ENCODE measurements at places on chromosomes 3 and 15.

DNA sequence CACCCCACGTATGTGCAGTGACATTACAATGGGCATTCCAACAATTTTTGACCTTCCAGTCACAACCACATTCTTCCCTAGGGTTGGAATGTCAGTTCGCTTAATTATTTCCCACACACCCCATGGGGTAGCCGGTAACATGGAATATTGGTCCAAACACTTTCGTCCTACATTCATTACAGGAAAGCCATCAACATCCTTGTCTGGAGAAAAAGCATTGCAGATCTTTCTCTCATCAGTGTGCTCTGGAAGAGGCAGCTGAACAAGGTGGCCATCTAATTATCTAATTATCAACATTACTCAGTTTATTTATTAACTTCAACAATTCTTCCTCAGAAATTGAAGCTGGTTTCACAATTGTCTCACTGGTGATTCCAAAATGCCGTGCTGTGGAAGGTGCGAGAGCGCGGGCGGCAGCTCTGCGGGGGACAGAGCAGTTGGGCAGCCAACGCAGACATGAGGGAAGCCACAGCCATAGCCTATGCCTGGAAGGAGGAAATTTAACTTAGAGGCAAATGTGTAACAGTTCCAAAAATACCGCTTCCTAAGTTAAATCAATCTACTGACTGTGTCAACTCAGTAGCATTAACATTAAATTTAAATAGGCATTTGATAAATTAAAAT lies 1158.9 kb upstream of the EPHA6 start:
- no peak for DNase-seq

GRCh38 chr15:95669146-95669922 lies 661.2 kb upstream of the NR2F2 start:
- DNase-seq, result no peak

DNA sequence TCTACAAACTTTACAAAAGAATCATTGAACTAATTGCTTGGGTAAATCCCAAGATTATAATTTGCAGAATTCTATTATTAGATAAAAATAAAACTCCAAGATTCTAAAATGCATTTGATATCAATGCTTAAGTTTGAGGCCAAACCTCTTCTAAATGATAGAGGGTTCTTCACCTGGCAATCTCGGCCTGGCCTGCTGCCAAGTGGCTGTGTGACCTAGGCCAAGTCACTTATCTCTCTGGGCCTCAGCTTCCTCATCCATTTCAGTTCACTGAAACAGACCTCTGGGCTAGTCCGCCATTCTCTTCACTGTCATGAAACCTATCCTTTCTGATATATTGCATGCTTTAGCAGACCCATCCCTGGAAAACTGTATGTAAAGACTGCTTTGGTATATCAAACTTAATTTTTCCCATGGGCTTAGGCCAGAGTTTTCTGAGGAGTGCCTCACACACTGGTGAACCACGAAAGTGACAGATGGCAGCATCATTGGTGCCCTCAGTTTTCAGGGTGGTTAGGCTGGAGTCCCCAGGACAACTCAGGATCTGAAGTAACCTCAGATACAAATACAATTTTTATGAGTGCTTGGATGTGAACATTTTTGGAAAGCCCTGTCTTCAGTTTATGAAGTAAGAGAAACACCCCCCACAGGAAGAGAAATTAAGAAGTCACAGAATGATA lies 21.8 kb downstream of the NUDT16 start:
- DNase-seq, result no peak

GRCh38 chr3:77059354-77059753 lies 19.5 kb downstream of the ROBO2 start:
- DNase-seq, result no peak

- no peak for DNase-seq
Observed at GRCh38 chr3:12969486-12969885, 103.7 kb downstream of the IQSEC1 start.

DNA sequence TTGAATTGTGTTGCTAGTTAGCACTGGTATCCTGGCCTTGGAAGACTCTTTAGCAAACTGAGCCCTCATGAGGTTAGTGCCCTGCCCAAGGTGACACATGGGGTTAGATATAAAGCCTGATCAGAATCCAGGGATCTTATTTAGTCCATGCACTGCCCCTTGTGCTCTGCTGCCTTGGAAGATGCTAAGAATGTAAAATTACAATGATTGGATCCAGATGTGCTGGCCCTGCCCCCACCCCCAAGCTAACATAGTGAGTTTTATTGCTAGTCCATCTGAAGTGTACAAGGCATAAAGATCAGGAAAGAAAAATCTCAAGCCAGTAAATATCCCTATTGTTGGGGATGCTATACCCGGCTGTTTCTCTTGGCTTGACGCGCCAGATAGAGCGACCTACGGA lies 248.1 kb upstream of the C2CD4B start:
- no peak for DNase-seq

- no peak for DNase-seq
Observed at GRCh38 chr3:171979081-171979480, 60.3 kb upstream of the FNDC3B start.

GRCh38 chr3:65828706-65829105 lies 210.0 kb downstream of the MAGI1 start:
- DNase-seq, result no peak

- DNase-seq, result no peak
Observed at GRCh38 chr15:39801641-39802309, 19.1 kb upstream of the FSIP1 start.

DNA sequence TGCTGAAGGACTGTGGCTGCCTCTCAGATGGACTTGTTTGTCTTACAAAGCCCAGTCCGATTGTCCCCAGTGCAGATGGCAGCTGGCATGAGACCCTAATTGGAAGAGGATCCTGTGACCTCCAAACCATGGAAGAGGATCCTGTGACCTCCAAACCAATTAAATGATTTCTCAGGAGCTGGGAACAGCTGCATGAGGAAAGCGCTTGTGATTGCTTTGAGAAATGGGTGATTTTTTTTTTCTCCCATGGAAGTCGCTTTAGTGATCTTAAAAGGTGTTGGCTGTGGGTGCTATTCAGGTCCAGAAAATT lies 68.4 kb upstream of the LARS2 start:
- no peak for DNase-seq

- DNase-seq, result no peak
Observed at GRCh38 chr3:110966966-110967663, 104.5 kb upstream of the NECTIN3 start.

DNA sequence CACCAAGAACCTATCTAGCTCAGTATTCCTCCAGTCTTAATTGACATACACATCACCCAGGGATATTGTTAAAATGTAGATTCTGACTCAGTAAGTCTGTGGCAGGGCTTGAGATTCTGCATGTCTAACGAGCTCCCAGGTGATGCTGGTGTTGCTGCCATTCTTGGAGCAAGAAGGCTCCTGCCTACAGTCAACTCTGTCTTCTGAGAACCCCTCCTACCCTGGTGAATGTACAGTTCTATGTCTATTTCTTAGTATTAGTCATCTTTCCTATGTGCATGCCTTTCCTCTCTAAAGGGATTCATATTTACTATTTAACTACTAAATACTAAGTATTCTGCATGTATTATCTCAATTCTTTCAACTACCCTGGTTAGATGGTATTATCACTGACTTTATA lies 268.7 kb downstream of the EDEM1 start:
- DNase-seq, result no peak

GRCh38 chr3:165158011-165158410 lies 38.2 kb downstream of the SLITRK3 start:
- DNase-seq, result no peak

GRCh38 chr15:48890375-48890972 lies 12.5 kb downstream of the EID1 start:
- no peak for DNase-seq

GRCh38 chr15:101322016-101322695 lies 27.1 kb upstream of the SNRPA1 start:
- DNase-seq, result no peak

- DNase-seq, result no peak
Observed at GRCh38 chr3:28301688-28302087, 46.8 kb upstream of the ZCWPW2 start.

- DNase-seq, result no peak
Observed at GRCh38 chr3:31962801-31963205, 18.3 kb downstream of the OSBPL10 start.

DNA sequence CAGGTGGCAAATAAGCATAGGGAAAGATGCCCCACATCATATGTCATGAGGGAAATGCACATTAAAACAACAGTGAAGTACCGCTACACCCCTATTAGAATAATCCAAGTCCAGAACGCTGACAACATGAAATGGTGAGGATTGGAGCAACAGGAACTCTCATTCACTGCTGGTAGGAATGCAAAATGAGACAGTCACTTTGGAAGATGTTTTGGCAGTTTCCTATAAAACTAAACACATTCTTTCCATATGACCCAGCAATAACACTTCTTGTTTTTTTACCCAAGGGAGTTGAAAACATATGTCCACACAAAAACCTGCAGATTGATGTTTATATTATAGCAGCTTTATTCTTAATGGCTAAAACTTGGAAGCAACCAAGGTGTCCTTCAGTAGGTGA lies 116.4 kb upstream of the TOPAZ1 start:
- DNase-seq, result no peak

GRCh38 chr3:29282427-29283230 lies 1.8 kb downstream of the RBMS3 start:
- no peak for DNase-seq

- DNase-seq, result no peak
Observed at GRCh38 chr3:69474186-69474585, 88.3 kb upstream of the FRMD4B start.

GRCh38 chr15:88900309-88900981 lies 5.1 kb upstream of the HAPLN3 start:
- no peak for DNase-seq

DNA sequence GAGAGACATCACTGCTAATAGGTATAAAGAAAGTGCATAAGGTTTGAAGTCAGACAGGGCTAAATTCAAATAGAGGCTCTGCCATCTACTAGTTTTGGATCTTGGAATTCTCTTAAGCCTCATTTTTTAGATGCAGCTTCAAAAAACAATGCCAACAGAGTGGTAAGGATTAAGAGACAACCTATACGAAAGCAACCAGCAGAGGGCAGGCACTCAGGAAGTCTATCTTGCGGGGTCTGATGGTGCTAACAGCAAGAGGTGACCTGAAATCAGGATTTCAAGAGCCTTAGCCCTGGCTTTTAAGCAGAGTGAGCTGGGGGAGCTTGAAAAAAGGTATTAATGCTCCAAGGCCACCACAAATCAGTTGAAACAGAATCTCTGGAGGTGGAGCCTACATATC lies 40.7 kb downstream of the LDHAL6B start:
- DNase-seq, result peak; percentile 50

DNA sequence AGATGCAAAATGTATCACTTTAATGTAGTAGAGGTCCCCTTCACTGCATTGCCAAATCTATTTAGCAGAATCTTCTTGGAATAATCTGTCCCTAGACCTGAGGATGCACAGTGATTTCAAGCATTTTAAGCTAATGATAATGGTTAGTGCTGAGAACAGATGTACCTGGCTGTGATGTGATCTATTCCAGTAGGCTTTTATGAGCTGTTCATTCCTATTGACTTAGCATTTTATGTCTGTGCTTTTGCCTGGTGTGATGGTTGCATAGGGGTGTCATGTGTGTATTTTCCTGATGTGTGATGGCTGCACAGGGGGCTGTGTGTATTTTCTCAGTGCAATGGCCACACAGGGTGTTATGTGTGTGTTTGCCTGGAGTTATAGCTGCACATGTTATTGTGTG lies 272.9 kb downstream of the TIGIT start:
- DNase-seq, result no peak

DNA sequence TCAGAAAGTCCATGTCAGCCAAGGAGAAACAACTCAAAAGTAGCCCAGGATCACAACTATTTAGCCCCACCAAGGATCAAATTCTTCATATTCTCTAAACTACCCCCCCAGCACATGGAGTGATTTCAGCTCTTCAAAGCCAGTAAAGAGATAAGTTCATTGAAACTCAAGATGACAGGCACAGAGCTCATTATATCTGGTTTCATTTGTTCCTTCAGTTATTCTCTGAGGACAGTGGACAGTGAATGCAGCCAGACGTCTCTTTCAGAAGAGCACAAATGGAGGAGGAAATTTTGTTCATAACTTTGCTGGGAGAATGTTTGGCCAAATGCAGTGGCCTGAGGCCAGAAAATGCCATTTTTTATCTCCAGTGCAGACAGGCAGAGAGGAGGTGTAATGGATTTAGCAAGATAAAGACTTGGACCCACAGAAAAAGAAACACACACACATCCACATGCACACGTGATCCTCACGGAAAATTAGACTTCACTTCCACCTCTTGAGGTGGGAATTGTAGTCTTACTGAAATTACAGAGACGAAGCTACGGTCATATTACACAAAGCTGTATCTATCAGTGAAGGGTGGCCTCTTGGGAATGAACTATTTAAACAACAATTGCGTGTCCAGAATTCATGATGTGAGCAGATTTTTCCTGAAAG lies 64.6 kb downstream of the HES1 start:
- DNase-seq, result no peak

GRCh38 chr3:185421577-185422232 lies 58.8 kb downstream of the MAP3K13 start:
- no peak for DNase-seq

DNA sequence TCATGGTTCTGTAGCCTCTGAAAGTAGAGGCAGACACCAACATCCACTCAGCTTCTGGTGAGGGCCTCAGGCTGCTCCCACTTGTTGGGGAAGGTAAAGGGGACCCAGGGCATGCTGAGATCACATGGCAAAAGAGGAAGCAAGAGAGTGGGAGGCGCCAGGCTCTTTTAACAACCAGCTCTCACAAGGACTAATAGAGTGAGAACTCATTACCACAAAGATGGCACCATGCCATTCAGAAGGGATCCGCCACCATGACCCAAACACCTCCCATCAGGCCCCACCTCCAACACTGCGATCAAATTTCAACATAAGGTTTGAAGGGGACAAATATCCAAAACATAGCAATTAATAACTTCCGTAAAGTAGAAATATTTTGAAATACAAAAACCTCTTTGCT lies 192.3 kb downstream of the OCA2 start:
- no peak for DNase-seq

GRCh38 chr3:118128886-118129285 lies 905.8 kb downstream of the IGSF11 start:
- DNase-seq, result no peak

All from heart left ventricle (tissue), 16 donors.